ENCODE measurements at places on chromosomes 2 and 18. TPM values are rescaled to one million over a fixed set of nuclear protein-coding genes. Genes with fewer than 3 reads are reported as not detected.

TLX2 gene
- total RNA-seq = not detected

DNA sequence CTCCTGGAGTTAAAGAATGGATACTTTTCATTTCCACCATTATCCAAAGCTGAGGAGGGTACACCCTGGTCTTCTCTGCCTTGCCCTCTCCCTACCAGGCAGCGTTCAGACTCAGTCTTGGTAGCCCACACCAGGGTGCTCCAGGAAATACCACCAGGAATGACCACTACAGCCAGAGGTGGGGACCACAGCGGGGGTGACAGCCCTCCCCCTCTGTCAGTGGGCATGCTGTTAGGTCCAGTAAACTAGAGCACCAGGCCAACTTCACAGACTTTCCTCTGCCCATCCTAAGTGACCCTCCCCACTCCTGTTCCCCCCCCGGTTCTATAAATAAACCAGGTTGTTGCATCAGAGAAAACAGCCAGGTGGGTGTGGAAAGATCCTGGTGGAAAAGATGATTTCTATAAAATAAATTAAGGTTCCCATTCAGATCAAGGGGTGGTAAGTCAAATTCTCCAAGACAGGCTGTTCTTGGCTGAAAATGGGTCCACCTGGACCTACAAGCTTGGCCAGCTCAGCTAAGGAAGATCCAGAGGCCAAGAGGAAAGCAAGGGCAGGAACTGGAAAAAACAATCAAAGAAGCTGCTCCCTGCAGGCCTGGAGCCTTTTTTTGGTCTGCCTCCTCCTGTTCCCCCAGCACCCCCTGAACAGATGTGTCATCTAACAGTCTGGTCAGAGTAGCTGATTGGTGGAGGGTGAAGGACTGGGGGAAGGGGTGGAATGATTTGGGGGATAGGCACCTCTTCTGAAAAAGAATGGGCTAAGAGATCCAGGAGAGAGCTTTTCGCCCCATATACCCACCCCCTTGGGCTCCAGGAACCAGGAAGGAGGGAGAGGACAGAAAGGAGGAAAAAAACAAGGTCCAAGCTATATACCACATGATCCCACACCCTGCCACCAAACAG is 2.3 kb downstream of the RAB11FIP5 start:
- no peak for DNase-seq

DNA sequence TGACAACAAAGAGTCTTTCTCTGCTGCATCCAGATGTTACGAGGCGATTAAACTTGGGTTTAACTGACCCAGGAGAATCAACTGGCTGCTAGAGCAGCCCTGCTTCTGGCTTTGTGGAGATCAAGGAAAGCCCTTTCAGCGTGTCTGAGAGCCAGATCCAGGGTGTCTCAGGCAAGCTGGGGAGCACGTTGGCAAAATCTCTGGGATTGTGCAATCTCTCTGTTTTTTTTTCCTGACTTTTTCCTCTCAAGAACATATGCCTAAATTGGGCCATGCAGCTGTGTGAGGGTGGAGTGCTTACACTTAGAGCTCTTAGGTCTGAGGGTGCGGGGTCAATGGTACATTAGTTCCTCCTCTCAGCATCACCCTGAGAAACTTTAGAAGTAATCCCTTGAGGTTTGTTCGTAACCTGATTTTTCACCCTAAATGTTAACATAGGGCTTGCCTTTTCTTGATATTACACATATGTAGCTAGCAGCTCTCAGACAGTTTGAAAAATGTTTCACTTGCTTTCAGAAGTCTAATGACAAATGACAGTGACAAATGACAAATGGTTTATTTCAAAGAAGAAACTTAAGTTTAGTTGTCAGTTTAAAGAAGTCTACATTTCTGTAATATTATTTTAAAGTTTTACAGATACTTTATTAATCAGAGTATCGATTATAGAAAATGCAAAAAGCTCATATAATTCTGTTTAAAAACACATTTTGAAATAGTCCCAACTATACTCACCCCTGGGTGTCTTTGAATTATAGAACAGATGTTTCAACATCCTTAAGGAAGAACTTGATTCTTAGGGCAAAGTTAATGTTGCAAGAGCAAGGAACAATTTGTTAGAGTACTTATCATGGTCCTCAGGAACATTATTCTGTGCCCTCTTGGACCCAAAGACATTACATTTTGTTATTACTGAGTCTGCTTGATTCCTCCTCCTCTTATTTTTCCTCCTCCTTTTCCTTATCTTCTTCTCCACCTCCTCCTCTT is 38.4 kb upstream of the ZSWIM2 start:
- DNase-seq = peak; percentile 98

DNA sequence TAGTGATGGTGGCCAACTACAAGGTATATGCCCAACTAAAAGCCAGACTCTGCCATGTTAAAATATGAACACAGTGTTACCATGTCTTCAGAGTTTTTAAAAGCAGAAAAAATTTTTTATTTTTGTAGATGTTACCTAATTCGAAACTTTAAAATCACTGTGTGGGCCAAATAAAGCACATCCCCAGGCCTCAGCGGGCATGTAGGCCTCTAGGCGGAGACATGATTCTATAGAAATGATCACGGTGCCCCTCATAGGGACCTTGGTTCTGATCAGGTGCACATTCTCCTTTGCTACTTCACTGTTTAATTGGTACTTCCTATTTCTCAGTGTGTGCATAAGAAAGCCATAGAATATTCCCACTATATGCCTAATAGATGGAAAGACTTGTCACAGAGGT is 349.2 kb downstream of the XIRP2 start:
- no peak for DNase-seq

- peak; percentile 70 for DNase-seq
Observed at GRCh38 chr2:132703396-132703795, 33.4 kb upstream of the LYPD1 start.

DNA sequence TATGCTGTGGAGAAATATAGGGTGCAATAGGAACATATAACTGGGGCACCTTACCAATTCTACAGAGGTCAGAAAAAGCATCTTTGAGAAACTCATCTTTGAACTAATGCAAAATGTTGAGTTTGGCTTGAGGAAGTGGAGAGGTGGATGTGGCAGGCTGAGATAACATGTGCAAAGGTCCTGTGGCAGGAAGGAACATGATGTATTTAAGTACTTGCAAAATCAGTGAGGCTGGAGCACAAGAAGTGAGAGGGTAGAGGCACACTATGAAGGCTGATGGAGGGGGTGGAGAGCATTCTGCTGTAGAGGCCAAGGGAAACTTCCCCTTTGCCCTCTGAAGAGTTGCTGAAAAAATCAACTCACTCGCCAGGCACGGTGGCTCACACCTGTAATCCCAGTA is 14.7 kb upstream of the RAB1A start:
- DNase-seq = no peak

DDX1 gene
- total RNA-seq = 54.3 TPM

DNA sequence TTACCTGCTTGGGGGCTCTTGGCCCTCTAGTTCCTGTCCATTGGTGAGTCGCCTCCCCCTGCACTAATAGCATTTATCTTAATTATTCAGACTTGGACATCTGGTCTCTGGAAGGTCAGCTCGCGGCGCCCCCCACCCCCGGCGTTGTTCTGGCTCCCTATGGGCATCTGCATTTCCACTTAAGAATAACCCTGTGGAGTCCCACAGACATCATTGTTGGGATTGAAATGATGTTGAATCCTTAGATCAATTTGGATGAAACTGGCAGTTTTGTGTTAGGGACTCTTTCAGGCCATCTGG is 313.8 kb upstream of the HS6ST1 start:
- no peak for DNase-seq

DNA sequence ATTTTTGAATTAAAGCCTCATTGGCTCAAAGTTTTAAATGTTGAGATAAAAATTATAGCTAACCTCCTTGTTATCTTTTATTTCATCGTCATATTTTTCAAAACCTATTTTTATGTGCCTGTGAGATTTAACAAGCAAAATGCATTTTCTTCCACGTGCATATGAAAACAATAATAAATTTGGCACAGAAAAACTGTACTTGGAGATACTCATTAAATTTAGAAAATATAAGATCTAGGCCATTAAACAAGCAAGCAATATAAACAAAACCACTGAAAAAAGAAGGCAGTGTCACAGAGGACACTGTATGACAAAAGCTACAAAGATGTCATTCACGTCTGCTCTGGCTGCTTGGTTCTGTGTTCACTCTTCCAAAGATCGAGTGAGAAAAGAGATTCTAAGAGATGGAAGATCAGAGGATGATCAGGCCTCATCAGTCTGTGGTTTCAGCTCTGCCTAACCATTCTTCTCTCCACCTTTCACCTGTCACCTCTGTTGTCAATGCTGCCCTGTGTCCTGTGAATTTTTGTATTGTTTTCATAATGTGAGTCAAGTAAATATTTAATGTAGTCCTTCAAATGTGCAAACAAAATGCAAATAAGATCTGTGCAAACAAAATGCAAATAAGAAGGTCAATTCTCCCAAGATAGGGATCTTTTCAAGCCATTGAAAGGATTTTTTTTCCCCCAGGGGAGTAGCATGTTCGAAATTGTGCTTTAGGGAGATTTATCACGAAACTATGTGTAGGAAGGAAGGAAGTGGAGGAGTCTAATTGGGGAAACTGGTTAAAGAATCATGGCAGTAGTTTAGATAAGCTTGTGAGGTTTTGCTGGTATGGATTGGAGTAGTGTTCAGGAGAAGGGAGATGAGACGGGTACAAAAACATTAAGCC is 138.7 kb upstream of the RBMS1 start:
- DNase-seq = no peak

DNA sequence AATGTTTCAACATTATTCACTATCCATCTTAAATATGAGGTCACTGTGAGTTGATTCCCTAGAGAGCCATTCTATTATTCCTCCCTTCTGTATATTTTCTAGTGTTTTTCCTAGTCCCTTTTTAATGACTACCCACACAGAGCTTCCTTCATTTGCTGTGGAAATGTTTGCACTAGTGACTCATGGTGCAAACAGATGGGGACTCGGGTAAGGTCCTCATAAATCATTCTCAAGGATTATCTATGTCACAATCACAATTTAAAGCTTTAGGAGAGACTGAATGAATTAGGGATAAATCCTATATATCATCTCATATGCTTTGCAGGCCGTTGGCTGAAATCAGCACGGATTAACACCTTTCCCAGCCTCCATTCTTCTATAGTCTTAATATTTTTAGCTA is 159.6 kb downstream of the DCC start:
- no peak for DNase-seq

DNA sequence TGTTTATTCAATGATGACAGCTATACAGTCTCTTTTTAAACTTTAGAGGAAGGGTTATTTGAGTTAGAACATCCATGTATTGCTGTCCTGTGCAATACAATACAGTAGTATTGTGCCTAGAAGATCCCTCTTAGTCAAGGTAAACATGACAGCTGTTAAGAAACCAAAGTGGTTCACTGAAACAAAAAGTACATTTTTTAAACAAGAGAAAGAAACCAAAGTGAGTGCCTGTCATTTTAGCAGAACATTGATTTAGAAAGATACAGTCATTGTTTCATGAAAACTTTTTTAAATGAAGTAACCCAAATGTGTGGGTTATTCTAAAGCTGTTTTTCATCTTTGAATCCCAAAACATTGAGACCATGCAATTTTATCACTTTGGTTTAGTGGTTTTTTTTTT is 15.5 kb downstream of the ITPRID2 start:
- no peak for DNase-seq

GRCh38 chr2:240293557-240294461 is 141.7 kb upstream of the GPC1 start:
- DNase-seq = no peak

GRCh38 chr2:72147303-72147971 is at the start of gene CYP26B1:
Gene CYP26B1, minus strand, starts transcription at chr2:72147862. Its CDS starts 28 bp downstream, at chr2:72147834.
- no peak for DNase-seq

GRCh38 chr2:213119061-213119809 is 32.2 kb downstream of the IKZF2 start:
- peak; percentile 88 for DNase-seq

- DNase-seq = no peak
Observed at GRCh38 chr2:242032780-242033656, 163.5 kb downstream of the RTP5 start.

DNA sequence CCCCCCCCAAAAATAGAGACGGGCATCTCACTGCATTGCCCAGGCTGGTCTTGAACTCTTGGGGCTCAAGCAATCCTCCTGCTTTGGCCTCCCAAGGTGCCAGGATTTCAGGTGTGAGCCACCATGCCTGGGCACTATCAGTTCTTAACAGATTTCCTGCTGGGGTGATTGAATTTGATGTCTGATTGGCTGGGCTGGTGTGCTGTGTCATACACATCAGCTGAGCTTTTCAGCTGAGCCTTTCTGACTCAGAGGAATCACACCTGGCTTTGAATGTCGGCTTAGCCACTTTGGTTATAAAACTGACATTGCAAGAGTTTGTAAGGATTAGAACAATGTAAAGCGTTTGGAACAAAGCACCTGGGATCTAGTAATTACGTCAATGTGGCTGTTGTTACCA is 18.9 kb downstream of the NCAPH start:
- DNase-seq = no peak

DNA sequence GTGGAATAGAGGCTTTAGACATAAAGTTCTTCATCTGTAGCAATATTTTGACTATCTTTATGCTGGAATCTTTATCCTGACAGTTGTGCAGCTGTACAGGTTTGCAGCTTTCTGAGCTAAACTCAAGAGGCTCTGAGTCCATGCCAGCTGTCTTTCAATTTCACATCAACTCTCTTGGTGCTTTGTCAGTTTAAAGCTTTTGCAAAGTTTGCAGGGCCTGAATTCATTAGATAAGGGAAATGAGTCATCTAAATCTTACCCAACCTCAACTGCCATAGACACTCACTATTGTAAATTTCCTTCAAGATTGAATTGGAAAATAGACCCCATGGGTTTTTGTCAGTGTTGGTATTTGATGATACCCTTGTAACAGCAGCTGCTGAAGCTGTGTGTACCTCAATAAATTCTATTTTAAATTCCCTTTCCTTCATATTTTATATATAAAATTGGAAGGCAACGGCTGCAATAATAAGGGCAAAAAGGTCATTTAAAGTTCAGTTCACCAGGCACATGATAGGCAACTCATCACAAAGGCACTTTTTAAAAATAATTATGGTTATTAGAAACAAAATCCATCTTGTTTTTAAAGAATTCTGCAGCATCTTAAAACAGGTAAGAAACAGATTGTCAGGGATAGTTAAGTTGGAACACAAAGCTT is 169.9 kb upstream of the SLC39A10 start:
- DNase-seq = peak; percentile 82

Measured in fibroblast of lung (primary cell).